ENCODE measurements at places on chromosomes 7 and 10.

GRCh38 chr7:93427107-93427506, 147.4 kb downstream of the CALCR start:
- DNase-seq, result no peak

DNA sequence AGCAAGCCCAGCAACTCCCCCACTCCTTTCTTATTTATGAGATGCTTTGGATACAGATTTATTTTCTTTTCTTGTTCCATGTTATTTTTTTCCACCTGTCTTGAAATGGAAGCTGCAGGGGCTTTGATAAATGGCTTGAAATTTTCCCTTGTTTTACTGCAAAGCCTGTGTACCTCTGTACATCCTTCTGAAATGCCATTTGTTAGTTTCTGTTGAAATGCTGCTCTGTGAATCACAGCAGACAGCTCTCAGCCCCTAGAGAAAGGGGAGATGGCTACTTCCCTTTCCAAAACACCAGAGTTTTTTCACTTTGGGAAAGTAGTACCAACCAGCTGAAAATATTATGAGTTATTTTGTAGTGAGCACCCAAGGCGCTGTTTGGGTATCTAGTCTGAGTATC, 304.2 kb downstream of the ELMO1 start:
- no peak for DNase-seq

DNA sequence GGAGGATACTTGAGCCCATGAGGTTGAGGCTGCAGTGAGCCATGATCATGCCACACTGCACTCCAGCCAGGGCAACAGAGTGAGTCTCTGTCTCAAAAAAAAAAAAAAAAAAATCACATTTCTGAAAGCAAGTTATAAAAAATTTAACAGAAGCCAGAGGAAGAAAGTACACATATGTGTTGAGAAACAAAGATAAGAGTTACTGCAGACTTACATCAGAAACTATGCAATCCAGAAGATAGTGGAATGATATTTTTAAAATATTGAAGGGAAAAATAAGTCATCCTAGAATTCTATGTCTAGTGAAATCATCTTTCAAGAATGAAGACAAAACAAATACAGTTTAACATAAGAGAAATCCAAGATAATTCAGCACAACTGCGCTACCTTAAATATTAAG, 46.9 kb downstream of the ZNF518A start:
- DNase-seq, result no peak

DNA sequence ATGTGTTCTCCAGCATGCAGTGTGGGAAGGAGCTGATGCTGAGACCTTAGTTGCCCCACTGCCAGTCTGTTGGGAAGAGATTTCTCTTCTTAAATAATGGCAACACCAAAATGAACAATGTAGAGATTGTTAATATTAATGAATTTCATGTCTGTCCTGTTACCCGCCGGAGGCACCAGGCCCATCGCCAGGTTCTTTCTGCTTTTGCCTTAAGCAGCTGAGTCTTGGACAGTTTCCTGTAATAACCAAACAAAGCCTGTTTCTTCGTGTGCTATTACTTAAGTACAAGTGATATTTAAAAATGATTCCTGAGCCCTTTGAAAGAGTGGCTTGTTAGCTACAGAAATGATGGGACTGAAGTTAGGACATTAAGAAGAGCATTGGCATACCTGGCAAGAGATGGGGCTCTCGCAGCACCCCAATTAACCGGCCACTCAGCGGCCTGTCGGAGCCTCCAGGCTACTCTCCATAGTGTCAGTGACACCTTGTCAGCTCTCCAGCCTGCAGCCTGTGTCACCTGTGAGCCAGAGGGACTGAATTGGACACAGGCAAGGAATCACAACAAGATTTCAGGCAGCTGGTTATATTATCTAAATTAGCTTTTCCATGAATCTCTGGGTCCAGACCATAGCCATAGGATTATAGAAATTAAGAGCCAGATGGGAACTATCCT, 142.0 kb downstream of the CELF2 start:
- no peak for DNase-seq

DNA sequence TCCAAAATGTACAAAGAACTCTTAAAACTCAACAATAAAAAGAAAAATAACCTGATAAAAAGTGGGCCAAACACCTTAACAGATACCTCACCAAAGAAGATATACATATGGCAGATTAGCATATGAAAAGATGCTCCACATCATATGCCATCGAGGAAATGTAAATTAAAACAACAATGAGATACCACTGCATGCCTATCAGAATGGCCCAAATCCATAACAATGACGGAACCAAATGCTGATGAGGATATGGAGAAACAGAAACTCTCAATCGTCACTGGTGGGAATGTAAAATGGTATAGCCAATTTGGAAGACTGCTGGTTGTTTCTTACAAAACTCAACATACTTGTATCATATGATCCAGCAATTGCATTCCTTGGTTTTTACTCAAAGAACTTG, 319.9 kb downstream of the PHTF2 start:
- DNase-seq, result no peak

GRCh38 chr10:5014936-5015335, 11.3 kb upstream of the AKR1C2 start:
- no peak for DNase-seq

- no peak for DNase-seq
Measured at GRCh38 chr7:142323706-142324105, 65.8 kb upstream of the PRSS58 start.

GRCh38 chr7:115546790-115547189, 483.8 kb downstream of the TFEC start:
- no peak for DNase-seq

DNA sequence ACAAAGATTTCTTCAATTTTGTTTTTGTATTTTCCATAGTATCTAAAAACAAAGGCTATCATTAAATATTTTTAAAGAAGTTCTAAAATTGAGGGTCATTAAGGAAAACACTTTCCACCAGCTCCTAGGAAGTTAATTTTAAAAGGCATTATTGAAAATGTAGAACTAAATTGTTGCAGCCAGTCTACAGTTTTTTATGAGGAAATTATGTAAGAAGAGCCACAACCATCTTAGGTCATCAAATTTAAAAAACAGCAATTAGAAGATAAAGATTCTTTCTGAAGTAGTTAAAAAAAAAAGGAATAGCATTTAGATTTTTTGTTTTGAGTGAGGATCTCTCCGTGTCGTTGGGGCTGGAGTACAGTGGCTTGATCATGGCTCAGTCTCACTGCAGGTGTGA, 161.7 kb downstream of the NRBF2 start:
- DNase-seq, result no peak

GRCh38 chr7:149620961-149621360, 123.4 kb upstream of the ZNF746 start:
- no peak for DNase-seq

DNA sequence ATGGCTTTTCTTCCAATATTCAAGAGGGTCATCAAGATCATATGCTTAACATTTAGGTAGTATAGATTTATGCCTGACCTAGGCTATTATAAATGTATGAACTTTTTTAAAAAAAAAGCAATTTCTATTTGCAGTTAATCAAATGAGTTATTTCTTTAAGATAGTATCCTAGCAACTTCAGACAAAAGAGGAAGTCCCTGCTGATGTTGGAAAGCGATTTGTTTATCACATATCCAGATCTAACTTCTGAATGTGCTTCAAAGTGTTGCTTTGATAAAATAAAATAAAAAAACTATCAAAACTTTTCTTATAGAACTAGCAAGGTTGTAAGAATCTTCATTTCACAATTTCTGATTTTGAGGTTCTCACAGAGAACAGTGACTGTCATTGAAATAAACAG, 401.9 kb upstream of the PHF14 start:
- DNase-seq, result no peak

DNA sequence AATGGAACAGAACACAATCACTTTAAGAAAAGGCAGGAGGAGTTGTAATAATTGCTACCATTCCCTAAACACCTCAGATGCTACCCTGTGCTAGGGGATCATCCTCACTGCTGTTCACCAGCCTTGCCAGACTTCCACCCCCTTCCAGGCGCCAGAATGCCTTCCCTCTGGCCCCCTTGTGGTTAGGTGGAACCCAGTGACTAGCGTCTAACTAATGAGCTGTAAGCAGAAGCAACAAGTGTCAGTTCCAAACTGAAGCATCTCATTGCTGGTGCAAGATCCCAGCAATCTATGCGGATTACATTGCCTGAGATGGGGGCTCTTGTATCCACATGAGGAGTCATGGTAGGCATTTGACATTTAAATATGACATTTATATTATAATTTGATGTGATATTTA, 86.6 kb downstream of the FRMD4A start:
- DNase-seq, result no peak

- no peak for DNase-seq
Measured at GRCh38 chr10:70312972-70313371, 29.2 kb upstream of the NPFFR1 start.

DNA sequence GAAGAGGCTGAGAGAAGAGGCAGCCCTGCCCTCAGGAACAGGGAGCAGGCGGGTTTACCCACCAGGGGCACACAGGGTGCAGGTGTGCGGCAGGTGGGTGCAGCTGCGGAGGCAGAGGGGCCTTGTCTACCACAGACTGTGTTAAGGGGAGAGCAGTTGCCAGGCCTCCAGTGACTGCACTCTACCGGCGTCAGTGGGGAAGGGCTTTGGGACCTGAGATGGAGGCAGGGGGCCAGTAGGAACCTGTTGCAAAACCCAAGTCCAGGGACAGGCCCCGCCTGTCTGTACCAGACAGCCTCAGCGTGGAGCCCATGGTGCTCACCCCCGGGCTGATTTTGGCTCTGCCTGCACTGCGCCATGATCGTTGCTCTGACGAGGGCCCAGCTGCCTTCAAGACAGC, 507.6 kb upstream of the FOXK1 start:
- DNase-seq, result no peak
